ENCODE measurements at places on chromosomes 1 and 21.

- no peak for DNase-seq
These were observed 670.7 kb upstream of the CXADR start for GRCh38 chr21:16841975-16842695.

DNA sequence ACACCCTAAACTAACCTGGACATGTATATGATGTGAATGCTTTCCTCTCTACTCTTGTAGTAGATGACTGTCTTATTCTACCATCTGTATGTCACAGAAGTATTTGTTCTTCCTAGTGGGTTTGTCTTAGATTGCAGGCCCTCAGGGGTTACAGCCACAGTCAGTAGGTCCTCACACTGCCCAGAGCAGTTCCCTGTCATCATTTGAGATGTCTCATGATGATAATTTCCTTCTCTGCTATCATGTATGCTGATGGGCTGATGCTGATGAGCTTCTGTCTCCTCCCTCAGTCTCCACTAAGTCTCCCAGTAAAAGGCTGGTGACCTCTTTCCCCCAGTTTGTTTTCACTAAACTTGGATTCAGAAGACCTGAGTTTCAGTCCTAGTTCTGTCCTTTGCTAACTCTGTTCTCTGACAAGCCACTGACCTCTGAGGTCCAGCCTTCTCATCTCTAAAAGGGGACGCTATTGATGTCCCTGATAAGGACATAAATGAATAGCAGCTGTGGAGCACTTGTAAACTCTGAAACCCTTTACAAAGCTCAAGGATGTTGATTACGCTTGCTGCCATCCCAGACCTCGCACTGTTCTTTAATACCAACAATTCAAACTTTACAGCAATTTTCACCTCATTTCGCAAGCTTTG lies 3.1 kb upstream of the ETV3 start:
- DNase-seq: no peak

- DNase-seq: no peak
These were observed 6.1 kb downstream of the SLC25A24 start for GRCh38 chr1:108194051-108194450.

GRCh38 chr1:29984862-29985605 lies 738.4 kb downstream of the MATN1 start:
- no peak for DNase-seq

- no peak for DNase-seq
These were observed 5.4 kb downstream of the NPR1 start for GRCh38 chr1:153683854-153684253.

DNA sequence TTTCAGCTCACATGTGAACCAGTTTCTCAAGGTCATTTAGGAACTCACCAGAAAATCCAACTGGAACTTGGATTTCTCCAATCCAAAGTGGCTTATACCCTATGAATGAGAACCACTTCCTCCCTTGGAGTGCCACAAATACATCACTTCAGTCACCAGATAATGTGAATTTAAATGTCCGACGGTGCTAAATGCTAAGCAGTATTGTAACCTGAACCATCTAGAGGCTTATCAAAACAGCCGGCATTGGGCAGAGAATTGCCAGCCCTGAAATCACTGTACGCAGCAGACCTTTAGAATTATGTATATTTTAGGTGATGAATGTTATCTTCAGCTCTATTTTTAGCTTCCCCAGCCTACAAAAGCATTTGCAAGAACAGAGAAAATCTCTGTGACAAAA lies 76.8 kb upstream of the COX20 start:
- no peak for DNase-seq

DNA sequence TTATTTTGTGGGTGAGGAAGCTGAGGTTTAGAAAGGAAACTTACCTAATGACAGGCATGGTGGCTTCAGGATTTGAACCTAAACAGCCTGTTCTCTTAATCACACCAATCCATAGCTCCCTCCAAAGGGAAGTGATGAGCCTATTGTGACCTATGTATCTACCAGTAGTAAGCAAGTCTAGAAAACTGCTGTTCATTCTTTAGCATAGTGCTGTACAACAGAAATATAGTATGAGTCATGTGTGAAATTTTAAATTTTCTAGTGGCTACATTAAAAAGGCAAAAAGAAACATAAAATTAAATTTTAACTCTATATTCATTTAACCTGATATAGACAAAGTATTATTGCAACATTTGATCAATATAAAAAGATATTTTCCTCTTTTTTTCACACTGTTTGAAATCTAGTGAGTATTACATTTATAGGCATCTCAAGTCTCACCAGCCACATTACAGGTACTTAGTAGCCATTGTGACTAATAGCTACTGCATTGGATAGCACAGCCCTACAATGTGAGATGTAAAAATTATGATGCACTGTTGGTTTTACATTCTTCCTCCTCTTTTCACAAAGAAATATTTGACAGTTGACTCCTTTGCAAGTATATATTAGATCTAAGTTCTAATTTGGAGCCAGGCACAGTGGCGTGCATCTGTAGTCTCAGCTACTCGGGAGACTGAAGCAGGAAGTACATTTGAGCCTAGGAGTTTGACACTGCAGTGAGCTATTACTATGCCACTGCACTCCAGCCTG lies 16.6 kb downstream of the IPO9 start:
- no peak for DNase-seq

GRCh38 chr1:214506972-214507431 lies 44.4 kb downstream of the PTPN14 start:
- DNase-seq: no peak

GRCh38 chr1:116899529-116899928 lies 10.2 kb upstream of the PTGFRN start:
- no peak for DNase-seq

DNA sequence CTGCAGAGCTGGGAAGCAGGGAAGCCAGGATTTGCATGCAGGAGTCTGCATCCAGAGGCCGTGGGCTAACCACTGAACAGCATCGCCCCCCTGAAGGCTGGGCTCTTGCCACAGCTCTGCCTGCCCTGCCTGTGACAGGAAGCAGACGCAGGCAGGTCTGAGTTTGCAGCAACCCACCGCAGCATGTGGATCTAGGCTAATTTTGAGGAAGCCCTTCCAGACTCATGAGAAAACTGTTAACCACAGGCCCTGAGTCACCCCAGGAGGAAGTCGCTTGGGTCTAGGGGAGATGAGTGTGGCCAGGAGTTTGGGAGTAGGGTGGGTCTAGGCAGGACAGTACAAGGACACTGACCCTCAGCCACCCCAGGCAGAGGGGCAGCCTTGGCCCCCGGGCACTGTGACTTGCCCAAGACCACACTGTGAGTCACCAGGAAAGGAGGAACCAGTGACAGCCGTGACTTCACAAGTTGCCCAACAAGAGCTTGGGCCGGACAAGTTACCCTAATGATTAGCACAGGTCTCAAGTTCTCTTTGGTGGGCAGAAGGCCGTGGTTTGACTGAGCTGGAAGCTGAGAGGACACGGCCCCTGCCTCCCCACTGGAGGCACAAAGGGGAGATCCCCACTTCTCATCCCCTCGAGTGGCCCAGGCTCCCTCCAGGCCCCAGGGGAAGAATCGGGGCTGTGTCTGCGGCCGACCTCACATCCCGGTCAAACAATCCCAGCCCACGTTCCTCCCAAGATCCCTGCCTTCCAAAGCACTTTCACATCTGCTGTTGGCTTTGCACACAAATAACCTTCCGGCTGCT lies 826 bp downstream of the LAPTM5 start:
- DNase-seq: no peak

DNA sequence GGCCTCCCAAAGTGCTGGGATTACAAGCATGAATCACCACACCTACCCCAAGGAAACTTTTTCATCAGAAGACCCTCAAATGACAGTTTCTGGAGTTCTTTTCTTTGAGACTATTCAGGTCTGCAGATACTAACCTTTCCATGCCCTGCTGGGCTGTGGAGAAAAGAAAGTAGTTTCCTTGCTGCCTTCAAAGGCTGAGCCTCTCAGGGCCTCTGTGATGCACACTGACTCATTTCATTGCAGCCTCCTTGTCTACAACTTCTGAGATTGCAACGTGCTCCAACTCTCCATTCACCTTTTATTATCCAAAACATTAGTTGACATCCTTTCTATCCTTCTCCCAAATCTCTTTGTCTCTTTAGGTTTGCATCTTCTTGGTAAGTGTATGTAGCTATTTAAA lies 8.8 kb upstream of the SAMSN1 start:
- no peak for DNase-seq

- no peak for DNase-seq
These were observed 59.0 kb upstream of the IPO9 start for GRCh38 chr1:201769966-201770365.

- DNase-seq: no peak
These were observed 117.7 kb downstream of the SLC45A1 start for GRCh38 chr1:8435569-8436071.

DNA sequence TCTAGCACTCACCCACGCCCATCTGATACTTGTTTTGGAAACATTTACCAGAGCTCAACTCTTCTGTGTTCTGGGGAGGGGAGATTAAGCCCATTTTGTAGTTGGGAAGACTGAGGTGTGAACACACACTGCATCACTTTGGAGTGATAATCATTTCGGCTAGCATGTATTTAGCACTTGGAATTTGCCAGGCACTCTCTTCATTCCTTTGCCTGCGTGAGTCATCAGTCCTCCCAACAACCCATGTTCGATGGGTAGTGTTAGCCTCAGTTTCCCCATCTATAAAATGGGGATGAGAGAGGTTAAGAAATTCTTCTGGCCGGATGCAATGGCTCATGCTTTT lies 182.8 kb upstream of the TMEM51 start:
- no peak for DNase-seq

- no peak for DNase-seq
These were observed 22.2 kb downstream of the LRP8 start for GRCh38 chr1:53305650-53306049.

DNA sequence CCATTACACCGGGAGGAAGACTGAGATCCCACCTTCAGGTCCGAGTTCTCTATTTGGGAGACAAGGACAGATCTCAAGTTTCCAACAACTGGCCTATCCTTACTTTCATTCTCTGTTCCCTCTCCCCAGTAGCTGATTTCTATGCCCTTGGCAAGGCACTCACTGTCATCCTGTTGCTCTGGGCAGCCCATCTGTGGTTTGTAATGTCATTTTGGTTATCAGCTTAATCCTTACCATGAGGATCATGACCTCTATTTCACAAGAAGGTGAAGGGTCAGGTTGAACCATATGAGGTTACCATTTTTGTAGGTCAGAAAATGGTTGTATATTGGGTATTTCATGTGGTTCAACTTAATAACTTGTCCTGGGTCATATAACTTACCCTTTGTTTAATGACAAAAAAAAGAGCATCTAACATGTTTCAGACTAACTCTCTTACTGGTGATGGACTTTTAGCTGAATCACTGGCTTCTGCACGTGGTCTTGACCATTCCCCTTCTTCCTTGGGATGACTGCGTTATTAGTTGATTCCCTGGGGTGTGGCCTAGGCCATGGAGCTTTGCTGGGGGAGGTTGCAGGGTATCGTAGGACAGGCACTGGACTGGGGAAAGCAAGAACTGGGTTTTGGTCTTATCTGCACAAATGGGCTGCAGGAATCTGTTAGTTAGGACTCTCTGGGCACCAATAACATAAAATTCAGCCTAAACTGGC lies 120.2 kb downstream of the ACTL8 start:
- DNase-seq: no peak

DNA sequence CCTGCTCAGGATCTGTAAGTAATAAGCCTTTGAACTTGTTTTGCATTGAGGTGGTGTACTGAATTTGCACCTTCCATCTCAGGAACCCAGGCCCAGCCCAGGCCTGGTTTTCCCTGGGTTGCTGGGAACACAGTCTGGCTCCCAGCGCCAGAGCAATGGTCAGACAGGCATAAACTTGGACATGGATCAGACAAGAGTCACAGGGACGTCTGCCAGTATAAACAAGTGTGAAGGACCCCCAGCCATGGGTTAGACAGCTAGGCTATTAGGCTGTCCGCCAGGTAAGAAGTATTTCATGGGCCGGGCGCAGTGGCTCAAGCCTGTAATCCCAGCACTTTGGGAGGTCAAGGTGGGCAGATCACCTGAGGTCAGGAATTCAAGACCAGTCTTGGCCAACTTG lies 5.5 kb downstream of the IFNLR1 start:
- DNase-seq: no peak

- DNase-seq: no peak
These were observed 5.9 kb downstream of the TRAPPC3 start for GRCh38 chr1:36143424-36143823.

GRCh38 chr1:208172423-208173145 lies 71.6 kb downstream of the PLXNA2 start:
- no peak for DNase-seq

GRCh38 chr1:170555370-170555769 lies 23.4 kb downstream of the GORAB start:
- no peak for DNase-seq

GRCh38 chr1:183912265-183912886 lies 107.5 kb downstream of the RGL1 start:
- DNase-seq: no peak

DNA sequence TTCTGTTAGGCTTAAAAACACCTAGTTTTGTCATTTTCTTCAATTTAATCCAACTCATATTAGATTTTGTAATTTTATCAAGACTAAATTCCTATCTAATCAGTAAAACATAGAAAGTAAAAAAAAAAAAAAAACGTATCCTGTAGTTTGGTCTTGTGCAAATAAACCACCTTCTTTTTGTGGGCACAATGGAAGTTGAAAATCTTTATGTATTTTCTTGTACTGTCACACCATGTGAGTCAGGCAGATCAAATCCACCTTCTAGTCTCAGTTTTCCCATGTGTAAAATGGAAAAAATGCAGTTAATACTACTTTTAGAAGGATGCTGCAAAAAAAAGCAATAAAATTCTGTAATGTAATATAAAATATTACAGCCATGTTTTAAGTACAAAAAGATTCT lies 129.8 kb downstream of the CYYR1 start:
- no peak for DNase-seq

- DNase-seq: no peak
These were observed 166.6 kb downstream of the DSCAM start for GRCh38 chr21:40680311-40680710.

DNA sequence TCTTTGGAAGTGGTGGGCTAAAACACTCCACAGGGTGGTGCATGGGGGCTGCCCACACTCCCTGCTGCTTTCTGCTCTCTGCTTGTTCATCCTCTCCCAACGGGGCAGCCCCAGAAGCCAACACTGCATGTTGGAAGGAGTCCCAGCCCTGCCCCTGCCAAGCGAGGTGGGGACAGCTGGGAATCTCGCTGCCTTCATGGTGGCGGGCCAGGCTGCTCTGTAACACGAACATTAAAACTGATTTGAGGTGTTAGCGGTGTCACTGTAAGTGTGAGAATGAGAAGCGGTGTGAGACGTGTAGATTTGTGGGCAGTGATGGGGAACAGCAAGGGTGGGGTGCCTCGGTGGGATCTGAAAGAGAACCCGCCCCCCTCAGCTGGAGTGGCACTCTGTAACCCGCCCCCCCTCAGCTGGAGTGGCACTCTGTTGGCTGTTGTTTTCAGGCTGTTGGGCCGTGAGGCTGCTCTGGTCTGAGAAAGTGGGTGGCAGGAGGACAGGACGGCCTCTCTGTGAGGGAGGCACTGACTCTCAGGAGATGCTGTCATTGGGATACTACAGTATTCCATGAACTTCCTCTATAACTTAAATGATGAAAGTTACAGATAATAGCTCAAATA lies 80.9 kb downstream of the PCBP3 start:
- peak; percentile 28 for DNase-seq
